Stimulated activated CD4-positive, alpha-beta T cell treated with anti-CD3 and anti-CD28 coated beads, Interleukin-4, amount 100 ng/mL, for 1 hour (primary cell): ENCODE measurements at places on chromosomes 6 and 20.

GRCh38 chr6:3882431-3882830, 33.3 kb downstream of the FAM50B start:
- DNase-seq: no peak

DNA sequence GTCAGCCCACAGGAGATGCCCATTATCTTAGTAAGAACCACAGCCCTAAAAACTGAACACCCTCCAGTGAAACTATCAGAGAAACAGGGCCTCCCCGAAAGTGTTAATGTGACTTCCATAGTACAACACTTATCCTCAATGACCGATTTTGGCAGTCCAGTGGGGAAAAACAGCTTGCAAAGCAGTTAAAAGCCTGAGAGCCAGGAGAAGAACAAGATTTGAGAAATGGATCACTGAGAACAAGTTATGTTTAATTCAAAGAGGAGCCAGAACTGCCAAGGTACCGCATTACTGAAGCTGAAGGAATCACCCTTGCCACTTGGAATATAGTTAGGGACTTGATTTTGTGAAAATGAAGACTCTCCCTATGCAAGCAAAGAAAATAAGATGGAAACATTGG, 236.9 kb downstream of the QKI start:
- no peak for DNase-seq

DNA sequence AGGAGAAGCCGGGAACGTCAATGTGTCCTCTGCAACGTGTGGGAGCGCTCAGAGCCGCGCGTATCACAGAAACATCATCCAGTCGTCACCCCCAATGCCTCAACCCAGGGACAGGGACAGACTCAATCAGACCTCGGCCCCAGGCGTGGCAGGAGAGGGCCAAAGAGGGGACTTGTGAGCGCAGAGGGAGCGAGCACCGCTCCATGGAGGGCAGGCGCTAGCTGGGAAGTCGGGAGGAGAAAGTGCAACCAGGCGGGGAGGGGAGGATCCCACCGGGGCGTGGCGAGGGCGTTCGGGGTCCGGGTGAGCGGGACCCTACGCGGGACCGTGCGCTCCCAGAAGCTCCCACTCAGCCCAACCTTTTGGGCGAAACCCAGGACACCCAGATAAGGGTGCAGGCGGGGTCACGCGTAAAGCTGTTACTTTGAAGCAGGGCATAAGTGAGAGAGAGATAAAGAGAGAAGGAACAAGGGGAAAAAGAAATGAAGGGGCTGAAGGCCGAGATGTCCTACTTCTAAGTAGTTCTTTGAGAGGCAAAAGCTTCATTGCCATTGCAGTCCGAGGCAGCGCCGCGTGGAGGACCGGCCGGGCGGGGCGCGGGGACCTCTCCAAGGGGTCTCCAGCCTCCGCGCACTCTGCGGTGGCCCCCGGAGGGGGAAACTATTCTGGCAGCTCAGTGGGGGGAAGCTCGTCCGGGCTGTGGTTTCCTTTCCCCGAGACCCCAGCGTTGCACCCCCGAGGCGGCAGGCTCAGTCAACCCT, 862 bp upstream of the SOBP start:
- peak; percentile 15 for DNase-seq

DNA sequence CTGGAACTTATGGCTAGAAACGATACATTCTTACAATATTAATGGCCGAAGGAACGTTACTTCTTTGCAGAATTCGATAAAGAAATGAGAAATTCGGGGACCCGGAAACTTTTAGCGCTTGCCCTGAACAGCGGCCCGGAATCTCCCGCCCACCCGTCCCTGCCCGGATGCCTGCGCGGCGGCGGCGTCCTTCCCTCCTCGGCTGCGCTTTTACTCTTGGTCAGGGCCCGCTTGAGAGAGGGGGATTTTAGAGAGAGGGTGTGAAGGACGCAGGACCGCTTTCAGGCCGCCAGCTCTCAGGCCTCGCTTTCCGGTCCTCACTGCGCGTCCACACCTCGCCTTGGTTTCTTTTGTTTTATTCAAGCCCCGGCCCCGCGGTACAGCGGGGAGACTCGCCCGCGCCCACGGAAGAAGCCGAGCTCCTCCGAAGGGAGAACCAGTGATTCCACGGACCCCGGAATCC, 243.7 kb downstream of the ARID1B start:
- peak; percentile 63 for DNase-seq

DNA sequence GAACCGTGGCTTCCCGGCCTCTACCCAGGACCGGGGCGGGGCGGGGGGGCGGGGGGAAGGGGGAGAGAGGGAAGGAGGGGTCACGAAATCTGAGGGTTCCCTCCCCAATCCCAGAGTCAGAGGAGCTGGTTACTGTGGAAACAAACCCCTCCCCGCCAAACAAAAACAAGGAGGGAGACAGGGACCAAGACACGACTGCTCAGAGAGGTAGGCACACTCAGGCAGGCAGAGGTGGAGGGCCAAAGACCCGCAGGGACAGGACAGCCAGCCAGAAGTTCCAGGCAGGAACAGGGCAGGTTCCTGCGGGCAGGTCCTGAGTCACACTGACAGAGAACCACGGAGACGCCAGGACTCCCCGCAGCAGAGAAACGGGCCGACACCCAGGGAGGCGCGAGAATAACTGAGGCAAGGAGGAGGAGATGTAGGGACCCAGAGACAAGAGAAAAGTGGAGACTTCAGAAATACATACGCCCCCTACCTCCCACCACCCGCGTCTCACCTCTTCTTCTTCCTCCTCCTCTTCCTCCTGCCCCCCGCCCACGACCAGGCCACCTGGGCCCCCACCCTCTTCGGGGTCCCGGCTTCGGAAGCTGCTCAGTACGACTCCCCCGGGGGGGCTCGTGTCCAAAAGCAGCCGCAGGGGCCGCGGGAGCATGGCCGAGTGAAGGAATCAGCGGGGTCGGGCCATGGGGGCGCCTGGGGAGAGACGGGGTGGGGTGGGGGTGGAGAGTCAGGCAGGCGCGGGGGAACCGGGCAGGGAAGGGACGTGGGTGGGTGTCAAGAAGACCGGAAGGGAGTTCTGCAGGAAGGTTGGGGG, 578 bp downstream of the RGL2 start:
- DNase-seq: peak; percentile 42

GRCh38 chr6:30156262-30156599, 4.8 kb downstream of the TRIM10 start:
- DNase-seq: no peak

DNA sequence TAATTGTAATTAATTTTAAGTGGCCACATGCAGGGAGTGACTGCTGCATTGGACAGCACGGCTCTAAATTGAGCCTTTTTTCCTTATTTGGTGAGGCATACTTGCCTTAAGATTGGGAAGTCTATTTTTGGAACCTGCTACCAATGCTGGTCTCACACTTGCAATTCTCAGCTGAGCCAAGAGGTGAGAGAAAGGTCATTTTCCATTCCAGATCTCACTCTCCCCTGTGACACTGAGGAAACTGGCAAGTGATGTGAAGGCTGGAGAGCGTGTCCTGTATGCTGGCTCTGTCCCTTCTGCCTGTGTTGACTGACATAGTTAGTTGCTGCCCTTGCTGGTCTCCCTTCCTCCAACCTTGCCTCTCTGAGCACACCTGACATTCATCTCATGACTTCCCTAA, 735 bp upstream of the MOG start:
- DNase-seq: no peak

GRCh38 chr6:79862711-79863110, 84.6 kb downstream of the ELOVL4 start:
- no peak for DNase-seq

DNA sequence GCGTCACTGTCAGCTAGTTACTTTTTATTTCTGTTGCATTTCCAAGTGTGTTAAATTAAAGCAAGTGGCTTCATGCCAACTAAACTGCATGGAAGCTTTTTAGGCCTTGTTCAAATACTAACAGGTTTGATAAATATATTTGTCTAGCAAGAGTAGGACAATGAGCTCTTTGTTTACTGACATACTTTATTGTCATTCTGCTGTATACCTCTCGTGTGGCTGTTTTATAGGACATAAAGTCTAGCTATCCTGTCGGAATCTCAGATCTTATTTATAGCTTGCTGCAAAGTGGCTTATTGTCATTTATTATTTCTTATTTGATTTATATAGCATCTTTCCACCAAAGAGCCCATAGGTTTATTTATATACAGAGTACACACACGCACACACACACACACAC, 711.1 kb downstream of the KIF16B start:
- no peak for DNase-seq

- DNase-seq: no peak
These were observed 240.7 kb downstream of the RNGTT start for GRCh38 chr6:88722686-88723085.

GRCh38 chr6:98640366-98640765, 194.0 kb upstream of the POU3F2 start:
- DNase-seq: no peak

GRCh38 chr6:106085692-106085983, 498 bp upstream of the PRDM1 start:
- no peak for DNase-seq

DNA sequence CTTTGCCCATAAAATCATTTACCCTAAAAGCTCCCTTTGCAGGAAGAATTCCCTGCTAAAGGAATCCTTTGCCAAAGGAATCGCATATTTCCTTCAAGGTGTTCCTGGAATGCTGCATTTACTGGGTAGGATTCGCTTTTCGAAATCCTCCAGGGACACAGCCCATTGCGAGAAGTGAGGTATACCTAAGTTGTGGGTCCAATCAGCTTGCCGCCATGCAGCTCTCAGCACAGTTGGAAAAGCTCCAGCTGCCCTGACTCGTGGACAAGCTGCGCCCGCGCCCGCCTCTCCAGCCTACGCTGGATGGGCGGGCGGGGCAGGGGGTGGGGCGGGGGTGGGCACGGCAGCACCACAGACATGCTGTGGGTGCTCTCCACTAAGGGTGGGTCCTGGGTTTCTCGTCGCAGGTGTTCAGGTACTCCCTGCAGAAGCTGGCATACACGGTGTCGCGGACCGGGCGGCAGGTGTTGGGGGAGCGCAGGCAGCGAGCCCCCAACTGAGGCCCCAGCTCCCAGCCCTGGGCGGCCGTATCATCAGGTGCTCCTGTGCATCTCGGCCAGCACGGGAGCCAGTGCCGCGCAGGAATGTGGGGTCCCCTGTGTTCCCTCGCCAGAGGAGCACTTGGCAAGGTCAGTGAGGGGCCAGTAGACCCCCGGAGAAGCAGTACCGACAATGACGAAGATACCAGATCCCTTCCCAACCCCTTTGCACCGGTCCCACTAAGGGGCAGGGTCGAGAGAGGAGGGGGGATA, 1.4 kb downstream of the NNAT start:
- DNase-seq: no peak

DNA sequence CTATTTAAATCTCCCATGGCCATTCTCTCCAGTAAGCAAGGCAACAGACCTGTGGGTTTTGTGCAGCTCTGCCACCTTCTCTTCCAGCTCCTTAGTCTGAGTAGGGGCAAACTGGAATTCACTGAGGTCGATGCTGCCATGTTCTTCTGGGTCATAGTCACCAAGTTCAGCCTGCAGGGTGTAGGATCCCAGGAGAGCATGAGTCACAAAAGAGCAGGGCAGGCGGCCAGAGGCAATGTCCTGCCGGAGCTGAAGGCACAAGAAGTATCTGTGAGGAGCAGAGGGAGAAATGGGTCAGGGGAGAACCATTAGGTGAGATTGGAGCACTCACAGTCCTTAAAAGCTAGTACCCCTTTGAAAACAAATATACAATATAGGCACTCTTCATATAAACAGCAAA, 73.7 kb downstream of the SMLR1 start:
- no peak for DNase-seq

DNA sequence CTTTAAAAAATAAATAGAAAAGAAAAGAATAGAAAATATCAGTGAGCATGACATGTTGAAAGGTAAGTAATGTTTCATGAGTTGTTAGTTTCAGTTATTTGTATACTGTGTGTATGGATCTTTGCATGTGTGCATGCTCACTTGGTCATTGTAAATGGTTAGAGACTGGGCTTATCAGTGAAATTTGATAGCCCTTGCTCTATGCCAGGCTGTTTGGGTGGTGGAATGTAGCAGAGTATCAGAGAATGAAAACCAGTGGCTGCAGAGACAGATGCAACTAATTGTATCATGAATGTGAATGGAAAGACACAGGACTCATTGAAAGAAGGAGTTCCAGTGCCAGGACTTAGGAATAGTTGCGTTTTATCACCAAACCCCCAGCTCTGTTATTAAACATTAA, 4.2 kb downstream of the GSTA2 start:
- DNase-seq: no peak

GRCh38 chr6:144488590-144488989, 203.5 kb downstream of the UTRN start:
- DNase-seq: no peak

- no peak for DNase-seq
These were observed 1.7 kb downstream of the STX16 start for GRCh38 chr20:58652606-58653294.

GRCh38 chr6:137795501-137795900, 71.6 kb upstream of the TNFAIP3 start:
- no peak for DNase-seq

DNA sequence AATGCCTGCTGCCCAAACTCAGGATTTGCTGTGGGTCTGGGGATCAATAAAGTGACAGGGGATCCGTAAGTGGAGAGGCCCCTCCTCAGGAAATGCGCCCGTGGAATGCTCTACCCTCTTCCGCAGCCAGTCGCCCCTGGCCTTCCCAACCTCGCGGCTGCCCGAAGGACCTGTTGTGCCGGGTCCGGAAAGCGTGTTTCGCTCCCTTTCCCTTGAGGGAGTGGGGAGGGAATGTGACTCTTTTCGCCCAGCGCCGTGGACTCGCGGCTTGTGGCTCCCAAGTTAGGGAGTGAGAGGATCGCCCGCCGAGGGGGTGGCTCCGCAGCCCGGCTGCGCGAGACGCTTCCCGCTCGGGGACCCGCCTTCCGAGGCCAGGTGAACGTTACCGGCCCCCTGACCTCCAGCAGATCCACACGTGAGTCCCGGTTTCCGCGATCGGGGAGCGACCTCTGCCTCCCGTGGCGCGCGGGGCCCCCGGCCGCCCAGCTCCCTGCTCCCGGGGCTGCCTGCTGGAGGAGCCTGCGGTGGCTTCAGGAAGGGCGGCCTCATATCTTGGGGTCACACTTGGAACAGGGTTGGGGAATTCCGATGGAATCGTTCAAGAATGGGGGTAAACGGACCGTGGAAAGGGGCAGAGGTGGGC, 666 bp downstream of the TPD52L1 start:
- peak; percentile 3 for DNase-seq

- no peak for DNase-seq
These were observed 37.4 kb downstream of the JAG1 start for GRCh38 chr20:10636326-10636818.

DNA sequence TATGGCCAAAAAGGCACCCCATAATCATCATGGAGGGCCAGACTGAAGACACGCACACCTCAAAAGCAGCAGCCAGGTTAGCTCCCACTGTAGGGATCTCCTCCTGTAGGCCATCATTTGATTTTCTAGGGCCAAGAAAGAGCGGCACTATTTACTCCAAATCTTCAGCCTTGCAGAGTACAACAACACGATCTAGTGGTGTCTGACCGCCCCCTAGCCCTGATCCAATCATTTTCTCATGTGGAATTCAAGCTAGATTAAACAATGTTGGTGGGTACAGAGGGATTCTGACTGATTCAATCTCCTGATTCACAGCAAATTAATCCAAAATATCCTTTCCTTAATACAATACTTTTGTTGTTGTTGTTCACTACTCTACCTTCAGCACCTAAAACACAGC, 12.5 kb downstream of the GNAS-AS1 start:
- DNase-seq: no peak

GRCh38 chr6:106572436-106572835, 56.9 kb downstream of the RTN4IP1 start:
- DNase-seq: no peak
